Effector memory CD8-positive, alpha-beta T cell (primary cell): ENCODE measurements at places on chromosomes 16 and 17.

DNA sequence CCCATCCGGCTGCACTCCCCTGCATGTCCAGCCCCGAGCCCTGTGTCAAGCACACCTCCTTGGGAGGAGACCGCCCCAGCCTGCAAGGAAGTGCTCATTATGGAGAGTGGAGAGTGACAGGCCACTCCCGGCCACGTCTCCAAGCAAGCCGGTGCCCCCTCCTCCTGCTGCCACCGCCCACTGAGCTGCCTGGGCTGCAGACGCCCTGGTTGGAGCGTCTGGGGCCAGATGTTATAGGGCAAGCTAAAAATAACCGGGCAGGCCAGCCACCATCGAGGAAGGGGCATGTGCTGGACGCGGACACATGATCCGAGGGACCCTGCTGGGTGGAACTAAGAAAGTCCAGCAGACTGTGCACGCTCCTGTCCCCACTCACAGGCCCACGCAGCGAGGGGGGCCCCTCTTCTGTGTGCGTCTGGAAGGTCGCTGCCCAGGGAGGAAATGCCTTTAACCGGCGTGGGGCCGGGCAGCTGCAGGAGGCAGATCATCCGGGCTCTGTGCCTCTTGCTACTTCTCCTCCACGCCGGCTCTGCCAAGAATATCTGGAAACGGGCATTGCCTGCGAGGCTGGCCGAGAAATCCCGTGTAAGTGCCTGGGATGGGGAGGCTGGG, at the start of gene WFDC1:
Gene WFDC1 (plus strand): TSS at position 348 of the 612 bp plus-strand sequence. CDS start 94 bp downstream, at position 442.
- DNase-seq: no peak

DNA sequence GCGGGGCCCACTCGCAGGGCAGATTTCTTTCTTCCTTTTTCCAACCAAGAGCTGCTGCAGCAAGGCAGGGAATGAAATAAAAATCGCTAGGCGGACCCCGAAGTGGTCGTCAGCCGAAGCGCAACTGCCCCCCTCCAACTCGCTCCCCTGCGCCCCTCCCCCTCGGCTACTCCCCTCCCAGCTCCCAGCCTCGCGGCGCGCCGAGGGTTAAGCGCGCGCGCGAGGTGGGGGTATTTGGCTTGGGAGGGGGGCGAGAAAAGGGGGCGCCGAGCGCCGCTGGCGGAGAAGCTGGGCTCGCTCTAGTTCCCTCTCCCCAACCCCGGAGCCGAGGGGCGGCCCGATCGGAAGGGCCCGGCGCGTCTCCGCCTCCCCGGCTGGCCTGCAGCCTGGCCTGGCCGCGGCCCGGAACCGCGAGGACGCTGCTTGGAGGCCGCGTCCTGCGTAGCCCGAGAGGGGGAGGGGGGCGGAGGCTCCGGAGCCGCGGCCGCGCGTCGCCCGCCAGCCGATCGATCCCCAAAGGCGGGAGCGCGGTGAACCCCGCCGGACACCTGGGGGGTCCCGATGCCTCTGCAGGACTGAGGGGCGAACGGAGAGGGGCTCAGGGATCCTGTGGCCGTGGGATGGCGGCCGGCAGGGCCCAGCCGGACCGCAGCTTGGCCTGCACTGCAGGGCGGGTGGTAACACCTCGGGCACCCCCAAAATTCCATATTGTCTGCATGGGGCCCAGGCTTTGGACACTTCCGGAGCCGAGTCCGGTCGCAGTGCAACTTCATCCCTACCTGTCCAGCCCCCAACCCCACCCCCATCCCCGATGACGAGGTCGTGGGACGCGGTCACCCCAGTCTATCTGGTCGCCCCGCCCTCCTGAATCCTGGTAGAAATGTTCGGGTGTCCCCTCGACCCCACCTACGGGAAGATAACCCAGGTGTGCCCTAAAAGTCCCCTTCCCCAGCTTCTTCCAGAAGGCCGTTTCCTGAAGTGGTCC, 4.9 kb upstream of the CBX4 start:
- DNase-seq: no peak

GRCh38 chr16:28092721-28093384, 29.3 kb upstream of the GSG1L start:
- DNase-seq: no peak

DNA sequence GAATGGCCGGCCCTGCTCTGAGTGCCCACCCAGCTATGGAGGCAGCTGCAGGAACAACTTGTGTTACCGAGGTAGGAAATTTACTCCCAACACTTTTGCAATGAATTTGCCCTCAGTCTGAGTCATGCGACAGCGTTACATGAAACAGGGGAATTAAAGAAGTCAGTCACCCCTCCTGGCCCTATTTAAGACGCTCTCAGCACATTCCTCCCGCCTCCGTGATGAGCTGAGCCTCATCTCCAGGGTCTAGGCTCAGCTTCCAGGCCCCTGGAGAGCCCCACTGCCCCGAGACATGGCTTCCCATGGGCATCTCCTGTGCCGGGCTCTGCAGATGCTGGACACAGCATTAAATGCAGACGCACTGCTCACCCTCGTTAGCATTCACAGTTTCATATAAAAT, 35.0 kb downstream of the CRISPLD2 start:
- no peak for DNase-seq

DNA sequence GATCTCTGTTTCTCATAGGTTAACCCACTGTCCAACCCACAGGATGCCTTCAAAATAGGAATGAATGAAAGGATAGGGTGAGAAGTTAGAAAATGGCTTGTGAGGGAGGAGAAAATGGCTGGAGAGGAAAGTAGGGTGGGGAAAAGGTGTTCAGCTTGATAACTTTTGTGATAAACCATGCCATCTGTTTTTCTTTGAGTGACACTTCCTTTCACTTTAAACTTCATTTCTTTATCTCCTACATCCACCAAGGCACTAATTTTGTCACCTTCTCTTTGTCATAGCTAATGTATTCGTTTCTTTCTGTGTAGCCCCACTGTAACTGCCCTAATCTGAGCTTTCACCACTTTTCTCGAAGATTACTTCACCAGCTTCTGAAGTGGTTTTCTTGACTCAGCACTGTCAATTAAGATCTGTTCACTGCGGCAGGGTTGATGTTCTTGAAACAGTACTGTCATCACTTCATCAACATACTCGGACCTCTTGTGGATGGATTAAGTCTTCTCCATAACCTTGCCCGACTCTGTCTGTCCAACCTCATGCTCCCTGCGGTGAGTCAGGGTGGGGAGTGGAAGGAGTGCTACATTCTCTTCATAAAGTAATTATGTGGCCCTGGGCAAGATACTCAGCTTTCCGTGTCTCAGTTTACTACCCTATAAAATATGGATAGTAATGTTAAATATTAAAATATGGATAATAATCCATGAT, 5.5 kb upstream of the KRT10 start:
- no peak for DNase-seq

GRCh38 chr16:62213763-62214162, 177.5 kb upstream of the CDH8 start:
- DNase-seq: no peak

- DNase-seq: no peak
Observed at GRCh38 chr17:6000426-6000825, 69.8 kb upstream of the WSCD1 start.

- no peak for DNase-seq
Observed at GRCh38 chr17:4823373-4824089, 9.6 kb upstream of the MINK1 start.

DNA sequence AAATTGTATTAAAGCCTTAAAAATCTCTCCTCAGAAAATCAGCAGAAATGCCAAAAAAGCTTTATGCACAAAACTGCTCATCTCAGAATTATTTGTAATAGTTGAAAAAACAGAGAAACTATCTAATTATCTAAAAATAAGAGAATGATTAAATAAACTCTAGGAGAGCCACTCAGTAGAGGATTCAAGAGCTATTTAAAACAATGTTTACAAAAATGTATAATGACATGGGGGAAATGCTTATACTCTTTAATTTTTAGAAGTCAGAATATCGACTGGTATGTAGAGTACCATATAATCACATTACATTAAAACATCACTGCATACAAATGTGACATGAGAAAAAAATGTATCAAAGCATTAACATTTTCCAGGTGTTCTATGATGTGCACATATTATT, 11.9 kb downstream of the CLEC19A start:
- DNase-seq: no peak

DNA sequence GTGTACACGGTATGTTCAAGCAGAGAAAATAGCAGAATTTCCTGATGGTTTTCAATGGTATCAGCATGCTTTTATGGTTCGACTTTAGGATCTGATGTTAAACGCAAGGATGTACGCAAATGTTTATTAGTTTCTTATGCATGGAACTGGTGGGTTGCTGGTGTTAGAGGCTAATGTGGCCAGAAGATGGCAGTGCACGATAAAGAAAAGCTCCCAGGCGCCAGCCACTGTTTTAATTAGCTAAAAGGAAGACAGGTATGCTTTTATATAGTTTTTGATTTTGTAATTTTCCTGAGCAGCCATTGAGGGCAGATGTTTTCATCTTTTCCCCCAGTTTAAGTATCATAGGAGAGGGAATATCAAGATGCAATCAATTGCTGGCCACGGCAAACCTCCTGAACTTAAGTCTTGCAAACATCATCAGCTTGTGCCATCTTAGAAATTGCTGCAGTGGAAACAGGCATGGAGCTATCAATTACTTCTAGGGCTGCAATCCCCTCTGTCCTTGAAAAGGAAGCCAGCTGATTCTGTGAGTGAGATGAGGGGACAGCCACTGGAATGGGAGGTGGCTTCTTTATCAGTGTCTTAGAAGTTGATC, 648.5 kb upstream of the RBFOX1 start:
- DNase-seq: no peak

- no peak for DNase-seq
Observed at GRCh38 chr17:35073183-35073790, 9.8 kb upstream of the RFFL start.

DNA sequence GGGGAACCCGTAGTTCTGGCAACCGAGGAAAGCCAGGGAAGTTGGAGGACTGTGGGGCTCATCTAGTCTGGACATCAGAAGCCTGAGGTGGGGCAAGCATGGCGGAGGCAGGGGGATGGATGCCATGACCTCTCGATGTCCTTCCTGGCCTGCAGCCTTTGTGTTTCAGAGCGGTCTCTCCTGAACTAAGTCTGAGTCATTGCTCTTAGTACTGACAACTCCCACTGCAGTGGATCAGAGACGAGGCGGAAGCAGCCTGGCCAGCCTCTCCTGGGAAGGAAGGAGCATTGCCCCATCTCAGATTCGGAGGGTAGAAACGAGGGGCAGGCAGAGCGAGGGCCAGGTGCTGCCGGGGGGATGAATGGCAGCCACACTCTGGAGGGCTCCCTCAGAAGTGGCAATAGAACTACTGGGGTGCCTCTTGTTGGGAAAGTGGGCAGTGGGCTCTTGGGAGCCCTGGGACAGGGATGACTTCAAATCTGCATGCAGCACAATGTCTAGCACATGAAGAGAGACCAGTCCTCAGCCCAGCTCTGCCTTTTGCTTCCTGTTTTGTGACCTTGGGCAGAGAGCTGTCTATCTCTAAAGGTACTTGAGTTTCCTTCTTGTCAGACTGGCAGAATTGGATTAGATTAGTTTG, 3.6 kb upstream of the STAC2 start:
- DNase-seq: no peak

DNA sequence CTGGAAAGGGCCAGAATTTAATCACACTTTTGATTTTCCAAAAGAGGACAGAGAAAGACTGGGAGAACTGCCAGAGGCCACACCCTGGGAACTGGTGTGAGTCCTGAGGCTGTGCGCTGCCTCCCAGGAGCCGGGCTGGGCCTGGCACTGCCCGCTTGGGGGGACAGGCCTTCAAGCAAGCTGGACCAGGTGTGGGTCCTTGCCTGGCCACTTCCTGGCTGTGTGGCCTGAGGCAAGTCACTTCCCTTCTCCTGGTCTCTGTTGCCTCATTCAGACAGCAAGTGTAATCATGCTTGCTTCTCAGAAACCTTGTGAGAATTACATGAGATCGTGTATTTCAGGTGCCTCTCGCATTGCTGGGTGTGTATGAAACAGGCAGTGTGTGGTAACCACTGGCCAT, 143.0 kb downstream of the SNX29 start:
- DNase-seq: no peak

DNA sequence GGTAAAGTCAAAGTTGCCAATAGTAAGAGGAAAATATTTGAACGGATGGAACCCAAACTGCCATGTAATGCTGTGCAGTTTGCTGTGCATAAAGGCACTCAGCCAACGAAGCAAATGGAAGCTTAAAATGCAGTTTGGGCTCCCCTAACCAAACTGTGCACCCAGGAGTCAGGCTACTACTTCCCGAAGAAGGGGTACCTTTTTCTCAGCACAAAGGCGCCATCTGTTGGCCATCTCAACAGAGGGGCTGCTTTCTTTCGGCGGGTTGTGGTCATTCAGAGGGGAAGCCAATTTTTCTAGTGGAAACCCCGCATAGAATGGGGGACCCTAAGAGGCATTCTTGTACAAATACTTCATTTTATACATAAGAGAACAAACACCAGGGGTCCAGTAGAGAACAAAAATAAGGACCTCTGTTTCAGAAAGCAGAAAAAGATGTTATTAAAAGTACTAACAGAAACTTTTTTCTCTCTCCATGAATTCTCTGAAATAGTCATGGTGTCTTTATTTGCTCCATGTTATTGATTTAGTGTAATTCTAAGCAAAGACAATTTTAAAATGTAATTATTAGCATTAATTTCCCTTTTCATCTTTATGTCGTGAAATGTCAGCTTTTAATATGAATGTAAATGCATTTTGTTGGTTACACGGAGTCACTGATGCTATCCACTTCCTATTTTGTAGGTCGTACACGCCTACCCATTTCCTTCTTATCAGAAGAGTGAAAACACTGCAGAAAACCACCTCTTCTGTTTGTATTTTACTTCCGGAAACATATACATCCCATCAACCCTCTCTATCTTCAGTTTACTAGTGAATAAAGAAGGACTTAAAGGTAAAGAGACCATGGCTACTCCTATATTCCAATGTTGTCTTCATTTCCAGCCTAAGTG, 453.3 kb downstream of the KCNJ2 start:
- DNase-seq: no peak

GRCh38 chr17:79809530-79810129, 12.8 kb upstream of the CBX8 start:
- DNase-seq: no peak

- no peak for DNase-seq
Observed at GRCh38 chr16:66741950-66742808, 9.2 kb downstream of the DYNC1LI2 start.

- DNase-seq: no peak
Observed at GRCh38 chr16:55189224-55189623, 134.8 kb upstream of the IRX6 start.

DNA sequence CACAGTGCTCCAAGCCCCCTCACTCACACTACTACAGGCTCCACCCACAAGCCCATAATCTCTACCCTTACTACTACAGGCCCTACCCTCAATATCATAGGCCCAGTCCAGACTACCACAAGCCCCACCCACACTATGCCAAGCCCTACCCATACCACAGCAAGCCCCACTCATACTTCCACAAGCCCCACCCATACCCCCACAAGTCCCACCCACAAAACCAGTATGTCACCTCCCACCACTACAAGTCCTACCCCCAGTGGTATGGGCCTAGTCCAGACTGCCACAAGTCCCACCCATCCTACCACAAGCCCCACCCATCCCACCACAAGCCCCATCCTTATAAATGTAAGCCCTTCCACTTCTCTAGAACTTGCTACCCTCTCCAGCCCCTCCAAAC, 13.8 kb downstream of the RIPOR1 start:
- peak; percentile 79 for DNase-seq

DNA sequence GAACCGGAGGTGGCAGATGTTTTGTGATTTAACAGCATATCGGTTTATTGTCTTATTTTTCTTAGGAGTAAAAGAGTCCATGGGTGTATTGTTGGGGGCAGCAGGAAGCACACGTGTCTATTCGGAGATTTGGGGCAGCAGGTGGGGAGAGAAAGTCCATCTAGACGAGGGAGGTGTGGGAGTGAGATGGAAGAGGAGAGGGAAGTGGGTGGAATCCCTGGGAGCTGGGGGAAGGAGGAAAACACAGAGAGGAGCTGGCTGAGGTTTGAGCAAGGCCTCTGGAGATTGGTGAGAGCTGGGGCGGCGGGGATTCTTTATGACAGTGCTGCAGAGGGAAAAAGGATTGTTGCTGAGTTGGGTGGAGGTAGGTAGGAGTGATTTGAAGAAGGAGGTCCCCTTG, 72.1 kb downstream of the PRKCB start:
- no peak for DNase-seq
